GM06990 (cell line): ENCODE measurements at places on chromosomes 13 and 19.

- DNase-seq, result no peak
Observed at GRCh38 chr13:106916329-106916976, 348.5 kb upstream of the ARGLU1 start.

DNA sequence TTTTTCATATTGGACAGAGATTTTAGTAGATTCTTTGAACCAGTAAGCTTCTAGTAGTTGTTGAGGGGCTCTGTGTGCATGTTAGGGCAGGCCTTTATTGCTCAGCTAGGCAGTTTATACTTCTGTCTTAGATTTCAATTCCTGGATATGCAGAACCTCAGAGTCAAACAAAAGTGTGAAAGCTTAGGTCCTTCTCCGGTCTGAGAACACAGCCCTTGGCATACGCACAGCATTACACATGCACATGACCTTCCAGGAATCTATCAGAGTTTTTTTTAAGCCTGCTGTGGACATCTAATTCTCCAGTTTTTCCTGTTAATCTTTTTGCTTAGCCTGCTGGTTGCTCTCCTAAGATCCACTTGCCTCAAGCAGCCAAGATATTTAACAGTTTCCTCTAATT, 77.9 kb upstream of the KL start:
- DNase-seq, result no peak

DNA sequence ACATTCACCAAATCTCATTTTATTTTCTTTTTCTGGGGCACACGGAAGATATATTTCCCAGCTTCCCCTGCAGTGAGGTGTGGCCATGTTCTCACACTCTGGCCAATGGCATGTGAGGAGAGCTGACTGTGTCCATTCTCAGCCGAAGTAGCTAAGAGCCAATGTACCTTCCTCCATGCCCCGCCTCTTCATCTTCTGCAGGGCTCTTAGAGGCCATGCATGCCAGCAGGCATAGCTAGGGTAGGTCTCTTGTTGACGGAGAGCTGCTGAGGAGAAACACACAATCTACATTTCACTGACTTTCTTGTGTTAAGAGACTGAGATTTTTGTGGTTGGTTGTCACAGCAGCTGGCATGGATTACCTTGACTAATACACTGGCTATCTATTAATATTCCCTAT, 9.8 kb upstream of the MICU2 start:
- DNase-seq, result no peak

- DNase-seq, result no peak
Observed at GRCh38 chr19:33444562-33445441, 71.3 kb downstream of the CEBPG start.

- no peak for DNase-seq
Observed at GRCh38 chr13:18236528-18236815, 945.2 kb downstream of the TUBA3C start.

DNA sequence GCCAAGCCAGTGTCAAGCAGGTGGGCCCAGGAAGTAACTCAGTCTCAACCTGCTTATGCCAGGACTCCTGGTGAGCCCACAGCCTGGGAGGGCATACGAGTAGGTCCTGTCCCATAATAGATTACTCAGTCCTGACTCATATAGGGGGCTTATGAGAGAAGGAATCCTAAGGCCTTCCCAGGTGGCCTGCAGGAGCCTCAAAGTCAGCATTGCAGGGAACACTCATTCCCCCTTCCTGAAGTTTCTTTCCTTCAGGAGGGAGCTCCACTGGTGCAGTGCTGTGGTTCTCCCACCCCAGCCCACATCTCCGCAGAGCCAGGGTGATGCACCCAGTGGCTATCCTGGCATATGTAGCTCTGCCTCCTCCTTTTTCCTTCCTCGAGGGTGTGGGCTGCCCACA, 137.3 kb downstream of the ZIC5 start:
- DNase-seq, result no peak

GRCh38 chr13:44758630-44759383, 182.7 kb upstream of the TSC22D1 start:
- DNase-seq, result no peak

DNA sequence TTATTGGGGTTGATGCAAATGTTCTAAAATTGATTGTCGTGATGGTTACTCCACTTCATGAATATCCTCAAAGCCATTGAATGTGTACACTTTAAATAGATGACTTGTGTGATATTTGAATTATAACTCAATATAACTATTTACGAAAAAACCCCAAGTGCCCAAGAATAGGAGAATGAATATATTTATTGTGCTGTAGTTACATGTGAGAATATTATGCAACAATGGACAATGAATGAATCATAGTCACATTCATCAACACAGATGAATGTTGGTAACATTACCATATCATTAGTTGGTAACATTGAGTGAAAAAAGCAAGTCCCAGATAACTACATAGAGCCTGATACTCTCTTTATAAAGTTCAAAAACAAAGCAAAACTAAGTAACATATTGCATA, 127.8 kb upstream of the UBL3 start:
- DNase-seq, result no peak

- DNase-seq, result no peak
Observed at GRCh38 chr19:50467566-50467965, 8.7 kb upstream of the EMC10 start.

GRCh38 chr13:94178625-94179244, 300.7 kb downstream of the DCT start:
- no peak for DNase-seq

GRCh38 chr13:29294821-29295220, 300.7 kb downstream of the SLC7A1 start:
- no peak for DNase-seq

DNA sequence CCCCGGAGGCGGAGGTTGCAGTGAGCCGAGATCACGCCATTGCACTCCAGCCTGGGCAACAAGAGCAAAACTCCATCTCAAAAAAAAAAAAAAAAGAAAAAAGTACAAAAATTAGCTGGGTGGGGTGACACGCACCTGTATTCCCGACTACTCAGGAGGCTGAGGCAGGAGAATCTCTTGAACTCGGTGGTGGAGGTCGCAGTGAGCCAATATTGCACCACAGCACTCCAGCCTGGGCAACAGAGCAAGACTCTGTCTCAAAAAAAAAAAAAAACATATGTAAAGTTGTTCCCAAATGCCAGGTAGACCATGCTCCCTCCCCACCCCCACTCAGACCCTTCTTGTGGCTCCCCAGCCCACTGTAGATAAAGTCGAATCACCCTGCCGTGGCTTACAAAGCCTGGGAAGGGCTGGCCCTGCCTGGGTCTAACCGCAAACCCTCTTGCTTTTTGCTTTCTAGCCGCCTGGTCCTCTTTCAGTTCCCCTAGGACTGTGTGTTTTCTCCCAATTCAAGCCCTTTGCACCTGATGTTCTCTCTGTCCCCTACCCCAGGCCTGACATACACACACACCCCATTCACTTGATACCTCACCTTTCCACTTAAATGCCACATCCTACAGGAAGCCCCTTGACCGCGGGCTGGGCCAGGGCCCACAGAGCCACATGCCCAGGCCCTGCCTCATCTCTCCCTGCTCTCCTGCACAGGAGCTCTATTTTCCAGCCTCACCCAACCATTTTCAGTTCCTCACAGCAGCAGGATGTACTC, 34.4 kb downstream of the MAP4K1 start:
- DNase-seq, result peak; percentile 75

DNA sequence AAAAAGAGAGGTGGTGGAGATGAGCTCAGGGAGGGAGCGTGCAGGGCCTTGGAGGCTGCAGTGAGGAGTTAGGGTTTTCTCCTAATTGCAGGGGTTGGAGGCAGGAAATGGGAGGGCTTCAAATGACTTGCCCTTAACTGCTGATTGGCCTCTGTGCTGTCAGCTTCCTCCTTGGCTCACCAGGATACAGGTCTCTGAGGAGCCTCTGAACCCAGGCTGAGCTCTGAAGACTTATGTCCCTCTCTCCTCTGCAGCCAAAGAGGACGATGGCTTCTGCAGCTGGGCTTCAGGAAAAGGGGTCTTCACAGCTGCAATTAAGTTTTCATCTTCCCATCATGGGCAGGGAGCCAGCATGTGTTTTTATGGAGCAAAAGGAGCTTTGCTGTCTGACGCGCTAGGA, 6.7 kb upstream of the RANBP3 start:
- DNase-seq, result no peak

GRCh38 chr13:112753833-112754232, 64.0 kb downstream of the ATP11A start:
- no peak for DNase-seq

DNA sequence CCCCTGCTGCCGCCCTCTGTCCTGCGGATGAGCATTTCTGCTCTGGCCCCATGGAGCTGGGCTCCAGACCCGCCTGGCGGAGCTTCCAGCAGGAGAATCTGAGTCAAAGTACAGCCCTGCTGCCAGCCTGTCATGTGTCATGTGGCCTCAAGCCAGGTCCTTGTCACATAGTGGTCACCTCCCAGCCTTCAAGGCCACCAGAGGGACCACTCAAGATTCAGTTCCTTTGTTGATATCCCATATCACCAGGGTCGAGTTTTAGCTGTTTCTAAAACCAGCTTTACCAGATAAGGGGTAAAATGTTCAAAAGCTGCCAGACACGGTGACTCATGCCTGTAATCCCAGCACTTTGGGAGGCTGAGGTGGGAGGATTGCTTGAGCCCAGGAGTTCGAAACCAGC, 13.4 kb downstream of the THOP1 start:
- no peak for DNase-seq

DNA sequence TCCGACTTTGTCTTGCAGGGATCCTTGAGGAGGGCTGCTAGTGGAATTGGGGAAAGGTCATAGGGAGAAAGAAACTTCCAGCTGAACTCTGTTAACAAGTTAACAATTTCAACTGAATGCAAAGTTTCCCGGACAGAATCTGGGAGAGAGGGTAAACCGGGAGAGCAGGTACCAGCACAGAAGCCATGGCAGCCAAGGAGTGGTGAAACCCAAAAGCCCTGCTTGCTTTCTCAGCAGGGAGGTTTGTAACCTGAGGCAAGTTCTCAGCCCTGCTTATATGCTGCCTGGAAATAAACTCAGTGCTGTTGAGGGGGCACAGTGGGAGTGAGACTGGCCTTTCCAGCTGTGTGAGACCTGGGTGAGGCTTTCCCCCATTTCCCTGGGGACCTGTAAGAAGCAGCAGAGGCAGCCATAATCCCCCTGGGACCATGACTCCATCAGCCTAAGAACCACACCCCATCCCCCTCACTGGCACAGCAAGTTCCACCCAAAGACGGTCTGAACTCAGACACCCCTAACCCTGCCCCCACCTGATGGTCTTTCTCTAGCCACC, 84.0 kb downstream of the SUCLA2 start:
- DNase-seq, result no peak

GRCh38 chr13:102873653-102874052, 27.8 kb downstream of the ERCC5 start:
- no peak for DNase-seq

DNA sequence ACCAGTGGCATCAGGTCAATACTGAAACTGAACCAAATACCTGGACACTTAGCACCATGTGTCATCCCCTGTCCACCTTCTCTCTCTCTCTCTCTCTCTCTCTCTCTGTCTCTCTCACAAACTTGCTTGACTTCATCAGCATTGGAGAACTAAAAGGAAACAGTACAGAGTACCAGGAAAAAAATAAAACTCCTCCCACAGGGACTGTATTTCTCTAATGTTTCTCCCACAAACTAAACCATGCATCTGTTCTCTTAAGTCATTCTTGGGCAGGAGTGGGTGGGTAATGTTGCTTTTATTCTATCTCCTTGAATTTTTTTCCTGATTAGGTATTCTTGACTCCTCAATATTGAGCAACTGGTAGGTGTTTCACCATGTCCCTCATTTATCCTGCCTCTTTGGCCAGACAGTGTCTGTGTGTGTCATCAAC, 112.9 kb upstream of the CACNA1A start:
- no peak for DNase-seq

DNA sequence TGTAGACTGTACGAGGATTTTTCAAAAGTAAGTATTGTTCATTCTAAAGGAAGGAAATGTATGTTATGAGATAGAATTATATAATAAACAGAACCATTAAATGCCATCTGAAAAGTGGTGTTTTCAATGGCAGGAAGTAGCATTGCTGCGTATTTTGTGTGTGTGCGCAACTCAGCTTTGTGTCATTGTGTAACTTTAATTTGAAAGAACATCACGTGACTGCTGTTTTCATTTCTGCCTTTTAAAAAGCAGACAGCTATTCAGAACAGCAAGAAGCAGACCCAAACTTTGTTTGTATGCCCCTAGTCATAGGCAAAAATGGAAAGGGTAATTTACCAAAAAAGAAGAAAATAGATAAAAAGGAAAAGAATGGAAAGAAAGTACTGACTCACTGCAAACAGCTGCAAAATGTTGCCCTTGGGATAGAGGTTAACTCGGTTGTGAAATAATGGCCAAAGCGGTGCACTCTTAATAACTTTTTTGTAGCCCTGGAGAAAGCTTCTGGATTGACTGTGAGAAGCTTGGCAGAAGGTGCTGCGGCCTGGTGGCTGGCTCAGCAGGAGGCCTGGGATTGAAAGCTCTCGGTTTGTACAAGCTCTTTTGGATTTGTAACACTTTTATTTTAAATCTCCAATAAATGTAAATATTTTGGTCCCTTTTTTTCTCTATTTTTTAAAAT, 97.3 kb downstream of the GGACT start:
- no peak for DNase-seq

DNA sequence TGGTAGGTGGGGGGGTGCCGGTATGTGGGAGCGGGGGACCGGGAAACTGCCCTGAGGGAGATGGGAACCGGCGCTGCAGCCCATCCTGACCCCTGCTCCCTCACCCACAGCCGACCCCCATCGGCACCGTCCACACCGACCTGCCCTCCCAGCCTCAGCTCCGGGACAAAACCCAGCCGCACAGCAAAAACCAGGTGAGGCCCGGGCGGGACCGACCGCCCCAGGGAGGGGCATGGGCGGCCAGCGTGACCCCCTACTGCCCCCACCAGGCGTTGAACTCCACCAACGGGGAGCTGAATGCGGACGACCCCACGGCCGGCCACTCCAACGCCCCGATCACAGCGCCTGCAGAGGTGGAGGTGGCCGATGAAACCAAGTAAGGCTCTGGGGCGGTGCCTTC, 35.9 kb downstream of the BTBD2 start:
- DNase-seq, result no peak

GRCh38 chr19:28553764-28554163, 659.2 kb downstream of the UQCRFS1 start:
- no peak for DNase-seq

DNA sequence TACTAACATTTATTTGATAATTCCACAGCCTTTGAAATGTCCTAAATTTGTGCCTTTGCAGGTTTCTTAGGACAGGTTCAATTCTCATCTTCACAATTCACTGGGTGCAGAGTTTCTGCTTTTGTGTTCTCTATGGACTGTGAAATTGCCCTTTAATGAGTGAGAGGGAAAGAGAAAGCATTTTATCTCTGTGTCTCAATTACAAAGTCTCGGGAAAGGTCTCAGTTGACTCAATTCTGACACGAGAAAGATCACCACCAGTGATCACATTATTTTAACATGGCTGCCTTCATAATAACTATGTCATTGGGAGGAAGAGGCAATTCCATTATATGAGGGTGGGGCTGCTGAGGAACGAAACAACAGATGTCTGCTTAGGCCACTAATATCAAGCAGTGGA, 26.2 kb upstream of the LRCH1 start:
- DNase-seq, result peak; percentile 19
